ENCODE measurements at places on chromosomes 6 and 20.

DNA sequence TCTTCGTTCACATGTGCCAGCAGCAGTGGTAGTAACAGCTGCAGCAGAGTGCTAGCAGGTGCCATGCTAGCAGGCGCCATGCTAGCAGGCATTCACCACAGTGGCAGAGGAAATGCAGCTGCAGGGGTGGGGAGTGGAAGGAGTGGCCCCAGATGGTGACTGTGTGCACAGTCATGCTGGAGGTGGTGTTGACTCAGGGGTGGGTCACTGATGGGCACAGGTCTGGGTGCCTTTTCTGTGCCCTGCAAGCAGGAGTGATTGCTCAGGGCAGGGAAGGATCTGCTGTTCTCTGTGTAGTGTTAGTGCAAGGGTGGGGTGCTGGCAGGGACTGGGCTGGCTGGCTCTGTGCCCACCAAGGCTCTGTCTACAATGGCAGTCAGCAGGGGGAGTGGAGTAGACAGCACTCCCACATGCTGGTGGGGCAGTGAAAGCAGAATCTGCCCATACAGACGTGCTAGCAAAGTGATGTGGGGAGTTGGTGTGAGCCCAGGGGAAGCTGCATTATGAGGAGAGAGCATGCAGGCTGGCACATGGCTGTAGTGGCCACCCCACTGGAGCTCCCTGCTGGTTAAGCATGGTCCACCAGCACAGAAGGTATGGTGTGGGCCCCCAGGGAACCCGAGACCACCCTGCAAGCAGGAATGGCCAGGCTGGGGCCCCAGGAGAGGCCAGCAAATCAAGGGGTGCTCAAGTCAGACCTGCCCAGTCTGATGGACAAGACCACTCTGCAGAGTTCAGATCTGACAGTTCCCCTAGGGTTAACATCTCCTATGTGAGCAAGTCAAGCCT lies 11.4 kb upstream of the TSPYL4 start:
- peak; percentile 41 for DNase-seq

DNA sequence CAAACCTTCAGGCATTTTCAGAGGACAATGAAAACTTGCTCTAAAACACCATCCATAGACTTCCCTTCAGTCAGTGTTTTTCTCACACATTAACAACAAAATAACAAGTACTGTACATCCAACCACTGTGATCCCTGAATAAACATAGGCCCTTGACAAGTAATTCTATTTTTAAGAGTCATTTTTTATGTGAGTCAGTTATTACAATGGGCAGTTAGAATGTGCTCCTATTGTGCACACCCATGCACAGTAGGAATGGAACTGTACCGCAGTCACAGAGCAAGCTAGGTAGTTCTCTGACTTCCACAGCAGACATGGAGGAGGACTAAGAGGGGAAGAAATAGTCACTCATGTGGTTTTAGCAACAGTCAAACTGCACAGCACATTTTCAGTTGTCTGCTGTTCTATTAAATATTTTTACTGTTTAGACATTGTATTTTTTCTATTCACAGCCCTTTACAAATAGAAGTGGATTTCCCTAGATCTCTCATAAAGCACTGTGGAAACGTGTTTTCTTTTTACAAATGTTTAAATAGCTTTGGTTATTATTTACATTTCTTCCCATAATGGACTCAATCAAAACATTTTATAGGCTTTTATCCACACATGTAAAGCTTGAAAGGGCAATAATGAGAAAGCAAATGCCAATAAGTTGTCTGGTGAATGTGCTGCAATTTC lies 100.4 kb downstream of the JAG1 start:
- no peak for DNase-seq

DNA sequence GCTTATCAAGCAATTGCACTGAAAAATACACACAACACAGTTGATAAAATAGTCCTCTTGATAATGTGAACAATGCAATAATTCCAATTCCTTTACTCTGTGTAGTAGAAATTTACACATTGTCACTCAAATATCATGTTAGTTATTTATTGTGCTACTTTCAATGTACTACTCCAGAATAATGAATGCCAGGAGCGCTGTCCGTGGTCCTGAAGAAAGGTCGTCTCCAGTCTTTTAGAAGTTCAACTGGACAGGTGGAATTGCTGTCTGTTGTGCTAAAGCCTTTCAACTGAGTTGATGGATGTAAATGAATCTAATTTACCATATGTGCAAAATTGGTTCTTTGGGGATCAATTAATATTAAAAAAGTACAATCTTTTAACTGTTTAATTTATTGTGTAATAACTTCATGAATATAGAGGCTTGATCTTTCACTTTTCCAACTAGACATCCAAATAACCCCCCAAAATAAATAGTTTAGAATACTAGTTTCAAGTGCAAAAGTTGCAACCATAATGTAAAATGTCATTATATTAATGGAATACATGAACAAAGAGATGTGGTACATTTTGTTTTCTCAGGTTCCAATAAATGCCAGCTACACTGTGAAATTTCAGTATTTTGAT lies 3.2 kb downstream of the GRIK2 start:
- DNase-seq = peak; percentile 54

DNA sequence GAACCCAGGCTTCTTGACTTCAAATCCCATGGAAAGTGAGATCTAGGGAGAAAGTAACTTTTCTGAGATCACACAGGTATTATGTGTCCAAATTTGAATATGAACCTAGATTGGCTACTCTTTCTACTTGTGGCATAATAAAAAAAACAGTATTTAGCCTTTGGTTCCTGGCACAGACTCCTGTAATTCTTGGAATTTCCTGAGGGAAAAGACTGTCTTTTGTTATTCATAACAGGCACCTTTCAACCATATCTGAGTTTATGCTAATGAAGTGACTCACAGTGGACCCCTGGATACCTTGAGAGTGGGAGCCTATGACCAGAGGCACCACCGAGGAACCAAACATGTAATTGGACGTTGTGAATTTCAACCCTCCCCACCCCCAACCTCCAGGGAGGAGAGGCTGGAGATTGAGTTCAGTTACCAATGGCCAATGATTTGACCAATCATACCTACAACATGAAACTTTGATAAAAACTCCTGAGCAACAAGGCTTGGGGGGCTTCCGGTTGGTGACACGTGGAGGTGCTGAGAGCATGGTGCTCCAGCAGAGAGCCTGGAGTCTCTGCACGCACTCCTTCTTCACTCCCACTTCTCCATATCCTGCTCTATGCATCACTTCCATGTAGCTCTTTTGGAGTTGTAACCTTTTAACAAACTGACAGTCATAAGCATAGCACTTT lies 48.8 kb downstream of the LAMA4 start:
- DNase-seq = no peak

Data from Jurkat, Clone E6-1 (cell line).